GM18507 (cell line): ENCODE measurements at places on chromosomes 13 and 19.

- no peak for DNase-seq
These were observed 30.4 kb upstream of the PCDH8 start for GRCh38 chr13:52878831-52879230.

DNA sequence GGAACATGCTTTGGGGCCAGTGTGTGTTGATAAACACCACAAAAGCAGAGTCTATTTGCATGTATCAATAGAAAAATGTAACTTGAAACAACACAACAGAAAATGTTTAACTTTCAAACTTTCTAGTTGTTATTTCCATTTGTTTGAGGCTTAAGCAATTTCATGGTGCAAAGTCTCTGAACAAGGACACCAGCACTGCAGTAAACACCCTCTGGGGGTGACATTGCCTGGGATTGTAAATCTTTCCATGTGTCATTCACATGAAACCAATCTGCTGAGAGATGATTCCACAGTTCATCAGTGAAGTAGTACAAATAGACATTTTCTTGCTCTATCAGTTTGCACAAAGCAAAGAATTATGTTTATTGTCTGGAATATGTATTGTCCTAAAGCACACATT, 124.5 kb downstream of the ITGBL1 start:
- DNase-seq, result no peak

DNA sequence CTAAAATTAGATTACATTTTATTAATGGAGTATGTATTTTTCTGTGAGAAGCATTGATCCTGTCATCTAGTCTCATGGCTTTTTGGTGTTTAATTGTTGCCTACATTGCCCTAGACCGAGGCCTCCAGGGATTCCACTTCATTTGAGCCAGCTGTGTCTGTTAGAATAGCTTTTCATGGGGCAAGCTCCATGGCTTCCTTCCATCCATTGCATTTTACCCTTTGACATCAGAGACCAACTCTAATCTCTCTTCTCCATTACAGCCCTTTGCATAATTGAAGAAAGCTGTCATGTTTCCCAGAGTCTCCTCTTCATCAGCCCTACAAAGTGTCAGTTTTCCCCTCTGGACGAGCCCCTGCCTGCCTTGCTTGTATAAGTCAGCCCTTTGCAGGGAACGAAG, 70.6 kb downstream of the MTUS2 start:
- no peak for DNase-seq

DNA sequence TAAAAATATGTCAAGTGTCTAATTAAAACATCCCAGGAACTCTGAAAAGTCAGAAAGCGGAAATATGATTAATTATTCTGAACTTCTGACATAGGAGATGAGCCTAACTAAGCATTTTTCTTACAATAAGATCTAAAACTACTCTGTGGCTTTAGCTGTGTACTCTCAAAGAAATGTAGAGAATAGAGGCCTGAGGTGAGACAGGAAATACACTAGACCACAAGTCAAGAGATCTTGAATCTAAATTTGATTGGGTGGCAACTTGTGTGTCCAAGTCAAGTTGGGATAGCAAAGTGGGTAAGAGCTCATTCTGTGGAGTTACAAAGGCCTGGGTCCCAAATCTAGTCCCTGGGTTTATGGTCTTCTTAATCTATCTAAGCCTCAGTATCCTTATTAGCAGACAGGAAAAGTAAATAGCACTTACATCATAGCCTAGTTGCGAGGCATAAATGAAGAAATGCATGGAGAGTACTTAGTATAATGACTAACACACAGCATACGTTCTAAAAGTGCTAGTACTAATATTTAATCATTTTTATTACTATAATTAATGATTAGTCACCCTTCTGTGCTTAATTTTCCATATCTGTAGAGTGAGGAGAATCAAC, 9.4 kb upstream of the LRRC63 start:
- no peak for DNase-seq

GRCh38 chr19:11111771-11112144, 22.5 kb downstream of the LDLR start:
- DNase-seq, result no peak

DNA sequence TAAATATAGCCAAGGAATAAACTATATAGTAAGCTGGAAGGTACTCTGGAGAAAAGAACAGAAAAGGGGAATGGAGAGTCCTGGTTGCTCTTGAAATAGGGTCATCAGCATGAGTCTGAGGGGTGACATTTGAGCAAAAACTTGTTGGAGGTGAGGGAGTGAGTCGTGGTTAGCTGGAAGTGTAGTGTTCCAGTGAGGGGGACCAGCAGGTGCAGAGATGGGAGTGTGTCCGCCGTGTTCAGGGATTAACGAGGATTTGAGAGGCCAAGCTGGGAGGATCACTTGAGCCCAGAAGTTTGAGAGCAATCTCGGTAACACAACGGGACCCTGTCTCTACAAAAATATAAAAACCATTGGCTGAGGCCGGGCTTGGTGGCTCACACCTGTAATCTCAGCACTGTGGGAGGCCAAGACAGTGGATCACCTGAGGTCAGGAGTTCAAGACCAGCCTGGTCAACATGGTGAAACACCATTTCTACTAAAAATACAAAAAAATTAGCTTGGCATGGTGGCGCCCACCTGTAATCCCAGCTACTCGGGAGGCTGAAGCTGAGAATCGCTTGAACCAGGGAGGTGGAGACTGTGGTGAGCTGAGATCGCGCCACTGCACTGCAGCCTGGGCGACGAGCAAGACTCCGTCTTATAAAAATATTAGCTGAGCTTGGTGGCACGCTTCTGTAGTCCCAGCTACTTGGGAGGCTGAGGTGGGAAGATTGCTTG, 1.1 kb downstream of the SUPT5H start:
- DNase-seq, result no peak

DNA sequence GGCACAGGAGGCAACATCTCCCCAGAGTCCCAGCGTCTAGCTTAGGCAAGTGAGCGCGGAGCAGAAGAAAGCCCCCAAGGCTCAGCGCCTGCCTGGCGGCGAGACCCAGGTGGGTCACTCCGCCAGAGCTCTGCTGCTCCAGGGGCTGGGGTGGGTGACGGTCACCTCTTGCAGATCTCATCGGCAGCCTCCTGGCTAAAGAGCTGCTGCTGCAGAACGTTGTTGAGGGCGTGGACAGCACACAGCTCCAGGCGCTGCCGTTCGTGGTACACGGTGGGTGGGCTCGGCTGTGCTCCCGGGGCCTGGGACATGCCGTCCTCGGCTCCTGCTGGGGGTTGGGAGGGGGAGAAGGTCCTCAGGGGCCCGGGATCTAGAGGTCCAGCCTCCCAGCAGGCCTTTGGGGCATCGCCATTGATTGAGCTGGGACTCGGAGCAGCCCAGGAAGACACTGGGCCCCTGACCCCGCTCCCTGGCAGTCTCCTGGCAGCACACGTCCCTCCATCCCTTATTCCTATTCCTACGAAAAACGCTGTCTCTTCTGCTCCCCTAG, 795 bp downstream of the JOSD2 start:
- DNase-seq, result no peak

- no peak for DNase-seq
These were observed 170.7 kb downstream of the DCT start for GRCh38 chr13:94308832-94309231.

- DNase-seq, result no peak
These were observed 498.9 kb upstream of the SLITRK5 start for GRCh38 chr13:87172166-87172835.

DNA sequence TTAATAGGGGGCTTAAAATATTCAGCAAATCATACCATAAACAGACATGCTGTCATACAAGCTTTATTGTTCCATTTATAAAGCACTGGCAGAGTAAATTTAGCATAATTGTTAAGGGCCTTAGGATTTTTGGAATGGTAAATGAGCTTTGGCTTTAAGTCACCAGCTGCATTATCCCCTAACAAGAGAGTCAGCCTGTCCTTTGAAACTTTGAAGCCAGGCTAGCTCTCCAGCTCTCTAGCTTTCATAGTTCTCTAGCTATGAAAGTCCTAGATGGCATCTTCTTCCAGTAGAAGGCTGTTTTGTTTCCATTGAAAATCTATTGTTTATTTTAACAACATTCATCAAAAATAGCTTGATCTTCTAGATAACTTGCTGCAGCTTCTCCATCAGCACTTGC, 420.8 kb upstream of the GPC6 start:
- no peak for DNase-seq

GRCh38 chr13:76292726-76293125, 593.5 kb downstream of the KCTD12 start:
- DNase-seq, result no peak

GRCh38 chr13:46297361-46297811, 85.7 kb downstream of the LRRC63 start:
- DNase-seq, result no peak

DNA sequence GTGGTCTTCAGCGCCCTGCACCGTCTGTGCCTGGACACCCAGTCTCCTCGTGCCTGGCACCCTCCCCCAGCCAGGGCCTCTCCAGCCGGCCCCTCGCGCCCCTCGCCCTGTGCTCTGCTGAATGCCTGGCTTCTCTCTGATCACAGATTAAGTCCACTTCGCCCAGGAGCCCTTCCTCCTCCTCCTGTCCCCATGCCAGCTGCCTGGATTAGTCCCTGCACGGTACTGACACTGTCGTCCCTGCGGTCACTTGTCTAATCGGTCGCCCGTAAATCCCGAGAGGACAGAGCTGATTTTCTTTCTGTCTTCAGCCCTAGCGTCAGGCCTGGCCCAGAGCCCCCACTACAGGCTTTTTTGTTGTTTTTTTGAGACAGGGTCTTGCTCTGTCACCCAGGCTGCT, 6.6 kb downstream of the THOP1 start:
- no peak for DNase-seq

DNA sequence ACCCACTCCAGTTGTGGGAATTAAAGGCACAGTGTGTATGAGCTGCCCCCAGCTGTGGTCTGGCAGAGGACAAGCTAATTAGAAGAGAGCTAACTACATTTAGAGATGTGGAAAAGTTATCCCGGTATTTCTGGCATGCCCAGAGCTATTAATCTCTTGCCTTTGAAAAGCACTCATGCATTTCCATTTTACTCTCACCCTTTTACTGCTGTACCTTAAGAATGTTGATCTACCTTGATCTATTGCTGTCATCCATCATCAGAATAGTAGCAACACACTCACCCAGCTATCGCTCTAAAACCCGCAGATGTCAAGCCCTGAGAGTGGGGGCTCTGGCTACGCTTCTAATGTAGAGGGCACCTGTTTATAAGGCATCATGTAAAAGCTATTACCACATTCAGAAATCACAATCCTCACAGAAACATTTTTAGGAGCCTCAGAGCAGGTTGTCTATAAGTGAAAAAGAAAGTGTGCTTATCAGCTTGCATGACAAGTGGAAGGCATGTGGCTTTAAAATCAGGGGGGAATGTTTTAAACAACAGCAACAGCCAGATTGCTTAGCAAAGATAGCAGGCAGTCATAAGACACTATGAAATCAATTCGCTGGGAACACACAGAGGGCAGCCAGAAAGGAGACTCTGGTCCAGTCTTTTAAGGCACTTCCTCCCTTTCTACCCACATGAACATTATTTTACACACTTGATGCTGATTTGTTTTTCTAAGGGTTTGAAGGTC, 224.2 kb upstream of the IRS2 start:
- no peak for DNase-seq

- DNase-seq, result no peak
These were observed 34.4 kb downstream of the KLF2 start for GRCh38 chr19:16359074-16359473.

- no peak for DNase-seq
These were observed 95.8 kb downstream of the CCNA1 start for GRCh38 chr13:36528105-36528504.

DNA sequence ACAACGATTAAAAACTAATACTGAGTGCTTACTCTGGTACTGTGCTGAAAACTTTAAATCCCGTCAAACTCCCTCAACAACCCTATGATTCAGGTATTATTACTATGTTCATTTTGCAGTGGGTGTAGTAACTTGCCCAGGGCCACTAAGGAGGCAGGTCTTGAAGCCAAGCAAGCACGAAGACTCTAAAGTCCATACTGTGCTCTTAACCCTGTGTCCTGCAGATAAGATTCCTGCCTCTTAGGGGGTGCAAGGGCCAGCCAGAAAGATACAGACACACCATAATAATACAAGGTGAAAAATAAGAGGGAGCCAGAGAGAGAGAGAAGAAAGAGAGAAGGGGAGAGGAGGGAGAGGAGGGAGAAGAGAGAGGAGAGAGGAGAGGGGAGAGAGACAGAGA, 95.5 kb downstream of the CDADC1 start:
- no peak for DNase-seq
